ENCODE measurements at places on chromosomes 12 and 14. TPM values are rescaled to one million over a fixed set of nuclear protein-coding genes. Genes with fewer than 3 reads are reported as not detected.

GALNT8 gene
- 0.35 TPM for total RNA-seq

DNA sequence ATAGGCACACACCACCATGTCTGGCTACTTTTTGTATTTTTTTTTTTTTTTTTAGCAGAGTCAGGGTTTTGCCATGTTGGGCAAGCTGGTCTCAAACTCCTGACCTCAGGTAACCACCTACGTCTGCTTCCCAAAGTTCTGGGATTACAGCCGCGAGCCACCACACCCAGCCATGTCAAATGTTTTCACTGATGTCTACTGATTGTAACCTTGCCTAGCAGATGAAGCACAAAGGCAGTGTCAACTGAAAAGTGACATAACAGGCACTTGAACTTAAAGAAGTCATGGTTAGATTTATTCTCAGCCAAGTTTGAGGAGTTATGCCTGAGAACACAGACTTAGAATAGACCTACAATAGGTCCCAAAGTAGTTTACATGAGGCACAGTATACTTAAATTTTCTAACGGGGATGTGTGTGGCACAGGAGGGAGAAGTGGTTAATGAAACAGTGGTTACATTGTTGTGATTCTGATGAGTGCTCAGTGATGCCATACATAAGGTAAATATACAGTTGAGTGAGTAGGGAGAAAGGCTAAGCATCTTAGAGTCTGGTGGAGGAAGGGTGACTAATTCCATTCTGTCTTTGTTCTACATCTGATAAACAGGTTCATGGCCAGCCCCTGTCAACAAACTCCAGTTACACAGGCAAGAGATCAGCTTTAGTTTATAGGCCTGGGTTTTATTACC, 12.6 kb upstream of the RNASE4 start:
- no peak for DNase-seq

- DNase-seq: no peak
Observed at GRCh38 chr14:104144911-104145825, 6.8 kb downstream of the KIF26A start.

DNA sequence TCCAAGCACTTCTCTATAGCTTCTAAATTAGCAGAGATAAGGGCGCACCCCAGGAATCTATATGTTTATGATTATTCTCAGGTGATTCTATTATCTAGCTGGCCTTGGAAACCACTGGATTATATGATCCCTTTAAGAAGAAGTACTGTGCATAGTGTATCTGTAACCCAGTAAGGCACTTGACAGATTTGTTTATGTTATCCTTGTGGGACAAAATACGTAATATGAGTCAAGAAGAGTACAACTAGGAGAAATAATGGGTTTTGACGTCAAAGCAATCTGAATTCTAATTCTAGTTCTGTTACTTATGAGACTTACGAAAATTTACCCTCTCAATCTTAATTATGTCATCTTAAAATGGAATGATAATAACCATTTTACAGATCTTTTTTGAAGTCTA, 259.6 kb upstream of the NAV3 start:
- no peak for DNase-seq

PEX5 gene
- total RNA-seq: 20.5 TPM

GRCh38 chr14:104093366-104094055, 8.0 kb downstream of the ASPG start:
- DNase-seq: no peak

DNA sequence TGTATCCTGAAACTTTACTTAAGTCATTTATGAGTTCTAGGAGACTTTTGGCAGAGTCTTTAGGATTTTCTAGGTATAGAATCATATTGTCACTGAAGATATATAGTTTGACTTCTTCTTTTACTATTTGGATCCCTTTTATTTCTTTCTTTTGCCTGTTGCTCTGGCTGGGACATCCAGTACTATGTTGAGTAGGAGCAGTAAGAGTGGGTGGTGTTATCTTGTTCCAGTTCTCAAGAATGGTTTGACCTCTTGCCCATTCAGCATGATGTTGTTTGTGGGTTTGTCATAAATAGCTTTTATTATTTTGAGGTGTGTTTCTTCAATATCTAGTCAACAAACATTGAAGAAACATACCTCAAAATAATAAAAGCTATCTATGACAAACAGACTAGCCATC, 35.0 kb downstream of the LIN7A start:
- DNase-seq: no peak

DNA sequence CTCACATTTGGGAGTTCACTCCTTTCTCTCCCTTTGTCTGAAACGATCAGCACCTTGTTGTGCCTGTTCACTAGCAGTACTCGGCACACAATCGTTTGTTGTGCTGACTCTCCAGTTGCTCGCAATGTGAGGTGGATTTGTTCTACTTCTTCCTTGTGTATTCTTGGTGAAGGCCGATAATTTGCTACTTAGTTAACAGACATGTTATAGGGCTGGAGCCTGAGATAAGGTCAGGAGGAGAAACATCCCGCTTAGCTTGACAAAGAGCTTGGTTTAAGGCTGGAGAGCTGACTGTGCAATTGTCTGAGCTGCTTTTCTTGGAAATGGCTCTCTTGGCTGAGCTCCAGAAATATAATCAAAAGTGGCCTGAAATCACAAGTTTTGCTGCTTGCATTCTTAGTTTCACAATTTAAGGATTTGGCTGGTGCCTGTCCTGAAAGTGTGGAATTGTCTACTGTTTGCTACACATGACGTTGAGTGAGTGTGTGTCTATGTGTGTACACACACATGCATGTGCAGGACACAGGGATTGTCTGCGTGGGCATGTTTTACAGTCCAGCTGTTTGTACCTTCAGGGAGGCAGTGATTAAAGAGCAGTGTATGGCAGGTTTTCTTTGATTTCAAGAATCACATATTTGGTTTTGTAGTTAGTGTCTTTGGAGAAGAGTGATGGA, 77.7 kb downstream of the ARF6 start:
- DNase-seq: no peak

GRCh38 chr14:63510538-63510937, 32.6 kb downstream of the PPP2R5E start:
- DNase-seq: no peak

DNA sequence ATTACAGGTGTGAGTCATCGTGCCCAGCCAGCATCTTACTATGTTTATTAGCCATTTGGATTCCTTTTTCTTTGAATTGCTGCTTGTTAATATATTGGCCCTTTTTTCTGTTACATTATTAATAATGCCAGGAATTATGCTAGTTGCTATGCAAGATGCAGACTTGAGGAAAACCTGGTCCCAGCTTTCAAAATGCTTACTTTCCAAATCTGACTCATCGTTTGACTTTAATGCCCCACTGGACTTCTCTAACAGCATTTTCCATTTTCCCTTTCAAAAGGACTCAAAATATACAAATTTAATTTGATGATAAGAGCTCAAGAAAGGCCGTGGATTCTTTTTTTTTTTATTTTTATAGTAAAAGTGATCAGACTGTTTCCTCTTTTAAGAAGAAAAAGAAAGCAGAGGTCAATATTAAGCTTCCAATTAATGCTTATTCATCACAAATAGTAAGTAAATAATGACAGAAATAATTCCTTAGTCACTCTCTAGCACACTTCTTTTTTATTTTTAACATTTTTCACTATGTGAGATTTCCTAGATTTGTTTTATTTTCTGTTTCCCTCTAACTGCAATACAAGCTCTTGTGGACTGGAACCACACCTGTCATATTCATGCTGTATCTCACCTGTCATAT, 146.1 kb upstream of the FGD4 start:
- no peak for DNase-seq

CLEC7A gene
- not detected for total RNA-seq
